ENCODE measurements at places on chromosomes 11 and 22. TPM values are rescaled to one million over a fixed set of nuclear protein-coding genes. Genes with fewer than 3 reads are reported as not detected.

- no peaks in the 10 kb centered on the region for H3K36me3 ChIP-seq
- H3K27ac ChIP-seq = no peak overlapping the region
- H3K4me3 ChIP-seq = no peak overlapping the region
- DNase-seq = no peak
These were observed 17.4 kb downstream of the TP53AIP1 start for GRCh38 chr11:128925250-128925600.

DNA sequence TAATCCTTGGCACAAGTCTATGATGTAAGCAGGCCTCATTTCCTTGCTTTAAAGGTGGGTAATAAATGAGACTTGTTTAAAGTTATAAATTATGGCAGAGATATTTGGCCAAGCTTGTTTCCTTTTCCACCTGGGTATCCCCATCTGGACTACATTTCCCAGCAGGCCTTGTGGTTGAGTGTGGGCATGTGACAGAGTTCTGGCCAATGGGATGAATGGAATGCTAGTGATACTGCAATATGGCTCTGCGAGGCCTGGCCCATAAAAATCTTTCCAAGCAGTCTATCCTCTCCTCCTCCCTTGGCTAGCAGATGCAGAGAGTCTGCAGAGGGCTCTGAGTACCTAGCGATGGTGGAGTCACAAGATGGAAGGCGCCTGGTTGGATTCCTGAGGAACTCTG is 102.5 kb downstream of the TIMP3 start:
- no peaks in the 10 kb centered on the region for H3K4me1 ChIP-seq
- H3K36me3 ChIP-seq = no peaks in the 10 kb centered on the region
- no peak overlapping the region for H3K27ac ChIP-seq

The C11orf97 gene
- not detected for total RNA-seq

- no peak for DNase-seq
- no peak overlapping the region for H3K4me3 ChIP-seq
- H3K27ac ChIP-seq = no peak overlapping the region
- no peaks in the 10 kb centered on the region for H3K36me3 ChIP-seq
- no peaks in the 10 kb centered on the region for H3K4me1 ChIP-seq
These were observed 13.3 kb downstream of the LDHAL6A start for GRCh38 chr11:18468961-18469360.

DNA sequence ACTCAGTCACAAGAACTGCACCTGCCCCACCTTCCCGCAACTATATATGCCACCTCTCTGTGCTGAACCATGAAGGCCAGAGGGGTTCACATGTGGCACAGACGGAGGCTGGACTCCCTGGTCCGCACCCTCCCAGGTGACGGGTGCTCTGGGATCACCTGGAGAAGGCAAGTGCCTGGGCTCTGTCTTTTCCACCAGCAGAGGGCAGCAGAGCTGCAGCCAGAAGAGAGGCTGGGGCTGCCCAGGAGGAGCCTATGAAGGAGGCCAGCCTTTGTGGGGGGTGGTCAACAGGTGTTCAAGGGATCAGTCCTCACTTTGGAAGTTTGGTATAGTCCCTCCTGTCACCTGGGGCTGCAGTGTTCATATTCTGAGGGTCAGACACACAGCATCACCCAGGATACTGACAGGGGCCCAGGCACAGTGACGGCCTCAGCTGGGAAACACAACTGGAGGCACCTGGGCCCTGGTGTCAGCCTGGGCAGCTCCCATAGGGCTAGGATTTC is 39.2 kb upstream of the IGLL5 start:
- peaks cover 10% of the 10 kb centered on the region for H3K4me1 ChIP-seq
- no peak overlapping the region for H3K4me3 ChIP-seq
- H3K27me3 ChIP-seq = no peaks in the 10 kb centered on the region

The GDPD4 gene
- not detected for total RNA-seq

The OR52H1 gene
- not detected for total RNA-seq

All from CD8-positive, alpha-beta memory T cell (primary cell).